ENCODE measurements at places on chromosomes 7 and 10.

- H3K36me3 ChIP-seq: no peaks in the 10 kb centered on the region
- H3K27ac ChIP-seq: no peak overlapping the region
- no peak overlapping the region for H3K4me3 ChIP-seq
- no peaks in the 10 kb centered on the region for H3K27me3 ChIP-seq
- H3K4me1 ChIP-seq: peaks cover 43% of the 10 kb centered on the region
- no peak for DNase-seq
These were observed 20.8 kb downstream of the CCDC6 start for GRCh38 chr10:59885430-59886134.

GRCh38 chr10:79402625-79402946 is 42.8 kb downstream of the ZCCHC24 start:
- H3K4me1 ChIP-seq: peaks cover 15% of the 10 kb centered on the region
- H3K4me3 ChIP-seq: no peak overlapping the region
- peaks cover 30% of the 10 kb centered on the region for H3K27me3 ChIP-seq
- no peak for DNase-seq

DNA sequence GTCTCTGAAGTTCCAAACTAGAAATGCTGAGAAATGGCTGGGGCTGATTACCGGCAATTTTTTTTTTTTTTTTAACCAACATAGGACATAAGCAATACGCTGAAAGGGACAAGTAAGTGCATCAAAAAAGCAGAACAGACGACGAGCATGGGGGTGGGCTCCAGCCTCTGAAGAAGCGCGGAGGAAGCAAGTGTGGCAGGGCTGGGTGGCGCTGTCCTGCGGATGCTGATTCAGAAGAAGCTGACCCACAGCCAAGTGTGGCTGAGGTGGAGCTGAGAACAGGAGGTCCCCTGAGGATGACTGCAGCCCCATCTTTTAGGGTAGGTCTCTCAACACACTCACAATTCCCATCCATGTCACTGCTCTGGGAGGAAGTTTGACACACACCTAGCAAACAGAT is 65.6 kb downstream of the CTBP2 start:
- H3K4me3 ChIP-seq: no peak overlapping the region
- no peaks in the 10 kb centered on the region for H3K4me1 ChIP-seq

DNA sequence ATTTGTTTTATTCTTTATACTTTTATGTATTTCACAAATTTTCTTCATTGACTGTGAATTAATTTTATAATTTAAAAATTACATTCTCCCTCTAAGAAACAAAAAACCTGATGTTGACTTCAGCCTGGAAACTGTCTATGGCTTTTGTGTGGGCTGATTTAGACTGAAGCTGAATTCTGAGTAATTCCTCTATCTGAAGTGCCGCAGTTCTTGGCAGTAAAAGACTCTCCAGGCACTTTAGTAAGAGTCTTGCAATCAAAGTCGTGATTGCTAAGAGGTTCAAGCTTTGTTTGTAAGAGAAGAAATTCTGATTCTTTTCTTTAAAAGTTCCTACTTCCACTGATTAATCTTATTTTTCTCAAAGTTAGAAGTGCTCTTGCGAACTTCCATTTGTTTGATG is 3.4 kb upstream of the CEP41 start:
- DNase-seq: no peak
- no peak overlapping the region for H3K4me3 ChIP-seq
- no peak overlapping the region for H3K27ac ChIP-seq
- H3K27me3 ChIP-seq: no peaks in the 10 kb centered on the region
- peaks cover 22% of the 10 kb centered on the region for H3K36me3 ChIP-seq

DNA sequence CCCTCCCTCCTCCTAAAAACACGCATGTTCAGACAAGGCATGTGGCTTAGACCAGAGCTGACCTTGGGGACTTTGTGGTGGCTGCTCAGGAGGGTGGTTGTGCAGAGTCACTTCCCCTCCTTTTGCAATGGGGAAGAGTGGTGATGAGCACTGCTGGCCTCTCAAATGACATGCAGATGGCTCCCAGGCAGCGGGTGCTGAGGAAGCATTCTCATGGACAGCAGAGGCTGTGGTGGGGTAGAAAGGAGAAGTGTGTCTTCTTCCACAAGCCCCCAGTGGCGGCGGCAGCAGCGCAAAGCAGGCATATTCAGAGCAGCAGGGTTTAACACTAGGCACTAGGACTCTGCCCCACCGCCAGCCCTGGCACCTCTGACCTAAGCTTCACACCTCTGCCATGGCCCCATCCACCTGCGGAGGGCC is 105.9 kb upstream of the ANLN start:
- H3K36me3 ChIP-seq: peaks cover 76% of the 10 kb centered on the region
- no peaks in the 10 kb centered on the region for H3K27me3 ChIP-seq
- DNase-seq: no peak
- no peak overlapping the region for H3K27ac ChIP-seq
- H3K4me3 ChIP-seq: no peak overlapping the region

GRCh38 chr10:112580267-112580666 is 133.3 kb downstream of the VTI1A start:
- H3K27me3 ChIP-seq: no peaks in the 10 kb centered on the region
- H3K4me1 ChIP-seq: no peaks in the 10 kb centered on the region
- H3K4me3 ChIP-seq: no peak overlapping the region

Measured in Calu3 (cell line).